ENCODE measurements at places on chromosomes 1 and 21.

GRCh38 chr1:57959531-57960241 is 535.8 kb upstream of the DAB1 start:
- no peak for DNase-seq

DNA sequence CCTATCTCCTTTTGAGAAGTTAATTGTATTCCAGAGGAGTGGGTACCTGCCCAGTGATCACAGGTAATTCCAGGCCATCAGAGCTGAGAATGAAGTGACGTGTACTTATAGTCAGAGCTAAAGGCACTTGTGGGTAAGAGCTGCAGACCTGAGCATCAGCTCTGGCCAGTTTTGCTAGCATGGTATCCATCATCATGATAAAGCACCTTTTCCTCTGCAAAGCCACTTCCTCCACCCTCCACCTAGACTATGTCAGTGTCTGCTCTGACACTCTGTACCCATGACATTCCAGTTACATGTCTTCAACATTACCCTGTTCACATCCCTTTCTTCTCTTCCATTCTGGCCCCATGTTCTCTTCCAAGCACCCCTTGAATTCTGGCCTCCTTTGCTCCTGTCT is 157.3 kb downstream of the GRIK3 start:
- DNase-seq, result no peak

GRCh38 chr1:155931332-155932038 is 2.7 kb downstream of the KHDC4 start:
- DNase-seq, result no peak

DNA sequence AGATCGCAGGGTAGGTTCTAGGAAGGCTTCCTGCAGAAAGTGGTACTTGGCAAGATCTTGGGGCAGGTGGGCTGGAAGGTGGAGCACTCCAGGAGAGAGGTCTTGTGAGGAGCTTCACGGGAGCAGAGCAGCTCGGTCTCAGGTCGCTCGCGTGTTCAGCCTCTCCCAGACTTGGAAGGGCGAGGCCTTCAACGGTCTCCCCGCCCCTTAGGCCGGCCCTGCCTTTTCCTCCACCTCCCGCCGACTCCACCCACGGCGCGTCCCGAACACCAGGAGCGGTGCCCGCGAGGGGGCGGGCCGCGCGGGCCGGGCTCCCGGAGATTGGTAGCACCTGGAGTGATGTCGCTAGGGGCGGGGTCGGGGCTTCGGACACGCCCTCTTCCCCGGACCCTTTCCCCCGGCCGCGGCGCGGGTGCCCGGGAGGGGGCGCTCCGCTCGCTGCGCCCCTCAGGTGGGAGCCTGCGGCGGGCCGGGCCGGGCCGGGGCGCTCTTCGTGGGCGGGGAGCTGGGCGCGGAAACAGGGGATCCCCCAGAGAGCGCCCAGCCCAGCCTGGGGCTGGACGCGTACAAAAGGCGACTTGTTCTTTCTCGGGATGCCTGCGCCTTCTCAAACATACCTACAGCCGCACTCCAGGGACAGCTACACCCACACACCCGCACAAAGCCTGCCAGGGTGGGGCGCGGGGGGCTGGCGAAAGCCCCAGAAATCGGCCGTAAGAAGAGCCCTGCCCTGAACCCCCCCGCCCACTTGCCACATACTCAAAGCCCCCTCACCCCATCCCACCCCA is 35.5 kb downstream of the AHDC1 start:
- no peak for DNase-seq

GRCh38 chr21:35050348-35051286 is 1.5 kb upstream of the RUNX1 start:
- no peak for DNase-seq

GRCh38 chr1:241118049-241118448 is 239.0 kb downstream of the RGS7 start:
- DNase-seq, result no peak
